ENCODE measurements at places on chromosomes 3 and 15.

- no peak for DNase-seq
Measured at GRCh38 chr3:183430325-183430957, 2.0 kb upstream of the MCF2L2 start.

DNA sequence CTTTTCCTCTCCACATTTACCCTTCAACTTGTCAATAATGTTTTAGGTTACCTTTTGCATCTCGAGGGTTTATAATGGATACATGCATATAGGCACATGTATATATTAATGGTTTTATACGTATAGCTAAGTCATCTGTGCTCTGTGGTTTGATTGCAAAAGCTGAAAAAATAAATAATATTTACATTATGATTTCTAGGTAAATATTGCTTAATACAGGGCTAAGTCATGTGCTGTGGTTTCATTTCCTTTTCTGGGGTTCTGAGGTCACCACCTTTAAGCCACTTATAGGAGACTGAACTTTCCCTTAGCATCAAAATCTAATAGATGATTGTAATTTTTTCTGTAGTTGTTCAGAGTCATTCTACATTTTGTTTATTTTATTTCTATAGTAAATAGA lies 33.1 kb downstream of the LPP start:
- no peak for DNase-seq

GRCh38 chr3:47741925-47742324 lies 39.8 kb downstream of the SMARCC1 start:
- DNase-seq: no peak

DNA sequence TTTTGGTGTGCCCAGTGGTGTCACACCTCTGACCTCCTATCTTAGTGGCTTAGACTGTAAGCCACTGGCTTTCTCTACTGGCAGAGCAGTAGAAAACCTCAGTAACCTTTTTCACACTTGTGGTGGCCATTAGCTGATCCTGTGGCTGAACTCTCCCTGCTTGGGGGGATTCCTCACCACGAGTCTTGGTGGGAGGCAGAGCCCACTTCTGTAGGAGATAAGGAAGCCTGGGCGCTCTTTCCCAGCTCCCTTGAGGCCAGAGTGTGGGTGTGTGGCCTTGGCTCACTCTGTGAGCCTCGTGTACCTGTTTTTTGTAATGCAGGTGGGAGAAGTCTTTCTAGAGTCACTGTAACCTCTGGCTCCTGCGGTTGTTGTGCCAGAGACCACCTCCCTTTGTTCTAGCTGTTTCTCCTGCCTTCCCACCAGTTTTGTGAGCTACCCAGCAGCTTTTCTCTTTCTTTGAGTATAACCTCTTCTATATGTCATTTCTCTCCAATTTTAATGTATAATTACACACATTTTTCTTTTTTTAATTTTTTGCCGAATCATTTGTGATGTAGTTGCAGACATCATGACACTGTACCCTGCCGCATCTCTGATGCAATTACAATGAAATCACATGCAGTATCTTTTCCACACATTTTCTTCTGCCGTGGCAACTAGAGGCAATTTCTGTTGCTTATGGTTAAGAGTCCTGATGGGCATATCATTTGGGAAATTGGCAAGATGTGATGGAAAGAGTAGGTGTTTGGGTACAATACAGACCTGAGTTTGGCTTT lies 13.8 kb downstream of the XCR1 start:
- DNase-seq: no peak

DNA sequence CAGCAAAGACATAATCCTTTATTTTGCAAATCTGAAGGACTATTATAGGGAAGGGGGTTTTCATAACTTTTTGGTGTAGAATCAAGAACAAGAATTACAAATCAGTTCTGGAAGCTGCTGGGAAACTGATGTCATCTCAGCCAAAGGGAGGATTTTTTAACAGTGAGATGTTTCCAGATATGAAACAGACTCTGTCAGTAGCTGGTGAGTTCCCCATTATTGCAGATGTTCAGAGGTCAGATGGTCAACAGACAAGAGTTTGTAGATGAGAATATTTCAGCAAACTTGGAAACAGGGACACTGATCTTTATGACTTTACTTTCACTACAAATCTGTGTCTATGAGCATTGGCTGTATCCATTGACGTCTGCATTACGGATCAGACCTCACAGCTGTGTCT lies 71.9 kb upstream of the LPP start:
- DNase-seq: no peak

DNA sequence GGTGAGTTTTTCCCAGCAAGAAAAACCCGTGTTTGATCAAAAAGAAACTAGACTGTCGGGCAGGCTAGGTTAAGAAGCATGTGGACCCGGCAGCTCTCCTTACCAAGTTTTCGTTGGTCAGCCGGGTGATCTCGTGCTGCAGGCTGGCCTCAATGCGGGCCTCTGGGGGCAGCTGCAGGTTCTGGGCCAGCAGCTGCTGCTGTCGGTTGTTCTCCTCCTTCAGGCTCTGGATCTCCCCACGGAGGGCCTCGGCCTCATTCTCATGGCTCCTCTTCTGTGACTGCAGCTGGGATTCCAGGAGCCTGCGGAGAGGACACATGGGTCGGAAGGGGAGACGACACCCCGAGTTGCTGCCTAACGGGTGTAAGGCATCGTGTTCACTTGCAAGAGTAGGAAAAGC lies 44.5 kb upstream of the MYO5C start:
- no peak for DNase-seq

DNA sequence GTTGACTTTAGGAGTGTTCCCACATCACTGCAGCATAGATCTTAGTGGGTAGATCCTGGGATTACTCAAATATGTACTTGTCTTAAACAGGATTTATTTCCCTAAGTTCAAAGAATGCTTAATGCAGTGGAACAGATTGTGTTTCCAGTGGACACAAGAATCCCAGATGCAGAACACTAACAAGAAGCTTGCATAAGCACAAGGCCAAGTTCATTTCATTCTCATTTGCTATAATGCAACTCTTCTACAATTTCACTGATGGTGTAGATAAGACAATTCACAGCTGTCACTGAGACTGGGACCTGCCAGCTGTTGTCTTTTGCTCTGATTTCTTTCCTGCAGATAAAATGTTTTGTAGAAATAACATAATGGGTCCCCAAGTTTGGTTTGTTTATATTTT lies 225.6 kb downstream of the NFKBIZ start:
- no peak for DNase-seq

DNA sequence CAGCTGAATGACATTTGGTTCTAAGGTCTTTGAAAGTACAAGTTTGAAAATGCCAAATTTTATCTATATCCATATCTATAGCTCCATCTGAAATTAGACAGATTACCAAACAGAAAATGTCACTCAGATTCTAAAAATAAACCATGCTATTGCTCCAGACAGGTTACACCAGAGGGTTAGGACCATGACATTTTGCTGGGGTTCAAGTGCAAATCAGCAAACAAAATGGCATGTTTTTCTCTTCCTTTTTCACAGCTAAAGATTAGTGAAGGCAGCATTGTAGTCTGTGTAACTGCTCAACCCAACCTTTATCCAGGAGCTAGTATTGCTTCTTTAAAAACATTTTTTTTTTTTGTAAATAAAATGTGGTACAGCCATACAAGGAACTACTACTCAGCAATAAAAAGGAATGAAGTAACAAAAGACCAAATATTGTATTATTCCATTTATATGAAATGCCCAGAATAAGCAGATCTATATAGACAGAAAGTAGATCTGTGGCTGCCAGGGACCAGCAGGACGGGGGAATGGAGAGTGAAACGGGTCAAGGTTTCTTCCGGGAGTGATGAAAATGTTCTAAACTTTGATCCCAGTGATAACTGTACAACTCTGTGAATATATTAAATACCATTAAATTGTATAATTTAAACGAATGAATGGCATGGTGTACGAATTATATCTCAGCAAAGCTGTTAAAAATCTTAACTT lies 18.2 kb downstream of the VGLL4 start:
- no peak for DNase-seq

DNA sequence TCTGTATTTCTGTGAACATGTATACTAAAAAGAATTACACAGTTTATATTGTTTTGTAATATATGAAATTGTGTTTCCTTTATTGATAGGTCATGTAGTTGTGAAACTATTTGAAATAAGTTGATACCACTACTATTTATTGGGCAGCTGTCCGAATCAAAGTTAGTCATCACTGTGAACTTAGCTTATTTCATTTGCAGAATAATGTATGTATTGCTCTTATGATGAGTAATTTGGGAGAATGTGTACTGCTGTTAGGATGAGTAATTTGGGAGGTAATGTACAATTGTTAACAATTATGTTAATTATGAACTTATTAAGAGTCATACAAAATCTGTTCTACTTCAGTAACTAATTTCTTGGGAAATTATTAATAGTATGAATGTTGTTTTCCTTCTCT lies 22.2 kb downstream of the FXR1 start:
- no peak for DNase-seq

GRCh38 chr3:10238345-10239183 lies 9.7 kb upstream of the TATDN2 start:
- no peak for DNase-seq

- DNase-seq: no peak
Measured at GRCh38 chr3:106386050-106386449, 517.2 kb upstream of the CBLB start.

DNA sequence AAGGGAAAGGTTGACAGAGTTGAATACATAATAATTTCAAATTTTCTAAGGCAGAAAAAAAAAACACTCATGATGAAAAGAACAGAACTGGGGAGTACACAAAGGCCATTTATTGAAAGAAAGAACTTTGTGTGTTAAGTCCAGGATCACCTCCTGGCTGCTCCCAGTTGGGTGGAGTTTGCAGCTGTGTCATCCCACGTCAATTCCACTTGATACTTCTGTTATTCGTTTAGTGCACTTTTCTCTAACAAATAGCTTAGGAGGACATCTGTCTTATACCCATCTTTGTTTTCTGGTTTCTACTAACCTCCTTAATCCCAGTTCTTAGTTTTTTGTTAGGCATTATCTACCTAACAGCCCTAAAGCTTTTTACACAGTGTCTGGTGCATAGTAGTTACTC lies 44.7 kb downstream of the SGO1 start:
- DNase-seq: no peak

DNA sequence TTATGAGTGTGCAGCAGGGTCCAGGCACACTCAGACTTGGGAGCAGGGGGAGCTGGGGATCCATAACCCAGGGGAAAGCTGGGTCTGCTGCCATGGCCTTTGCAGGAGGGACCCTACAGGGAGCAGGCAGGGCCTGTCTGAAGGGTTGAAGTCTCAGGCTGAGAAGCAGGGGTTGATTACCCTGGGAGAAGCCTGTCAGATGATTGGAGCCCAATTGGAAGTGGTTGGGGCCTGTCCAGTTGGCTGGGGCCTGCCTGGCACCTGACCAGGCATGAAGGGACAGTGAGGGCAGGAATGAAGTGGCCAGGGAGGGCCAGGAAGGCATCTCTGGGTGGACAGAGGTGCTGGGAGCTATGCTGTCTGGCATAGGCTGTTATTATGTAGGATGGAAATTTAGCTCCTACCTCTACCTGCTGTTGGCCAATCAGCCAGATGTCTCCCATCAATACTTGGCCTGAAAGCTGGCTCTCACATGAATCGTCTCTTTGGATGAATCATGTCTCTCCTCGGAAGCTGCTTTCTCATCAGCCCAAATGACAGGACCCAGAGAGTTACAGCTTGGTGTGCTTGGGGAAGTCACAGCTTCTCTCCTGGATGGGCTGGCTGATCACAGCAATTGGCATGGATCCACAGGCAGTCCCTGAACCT lies 27.4 kb upstream of the SLCO2A1 start:
- DNase-seq: no peak

DNA sequence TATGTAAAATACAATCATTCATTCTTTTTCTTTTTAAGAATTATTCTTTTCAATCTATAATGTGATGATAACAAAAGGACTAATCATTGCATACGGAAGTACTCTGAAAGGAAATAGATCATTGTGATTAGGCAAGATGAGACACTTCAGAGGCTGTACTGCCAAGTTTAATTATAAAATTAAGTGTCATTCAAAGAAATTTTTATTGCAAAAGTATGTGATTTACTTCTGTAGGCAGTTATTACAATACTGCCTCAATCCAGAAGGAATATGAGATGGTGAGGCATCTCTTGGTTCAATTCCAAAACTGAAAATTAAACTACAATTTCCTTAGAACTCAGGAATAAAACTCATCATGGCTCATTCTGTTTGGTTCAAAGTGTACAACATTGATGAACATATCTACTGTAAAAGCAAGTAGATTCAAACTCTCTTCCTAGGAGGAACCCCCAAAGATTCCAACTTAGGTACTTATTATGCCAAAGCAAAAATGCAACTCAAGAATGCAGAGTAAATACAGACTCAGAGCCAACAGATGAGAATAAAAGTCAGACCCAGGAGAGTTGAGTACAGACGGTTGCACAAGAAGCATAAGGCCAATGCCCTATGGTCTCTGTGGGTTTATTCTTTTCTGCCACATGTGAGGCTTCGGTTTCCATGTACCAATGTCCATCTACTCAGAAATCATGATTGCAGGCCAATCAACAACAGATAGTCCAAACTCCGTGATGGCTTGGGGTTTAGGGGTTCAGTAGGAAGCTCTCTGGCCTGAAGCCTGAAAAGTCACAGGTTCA lies 118.5 kb upstream of the WNT5A start:
- DNase-seq: no peak

- DNase-seq: peak; percentile 15
Measured at GRCh38 chr3:117885011-117885441, 1149.6 kb downstream of the IGSF11 start.

GRCh38 chr3:114973536-114973935 lies 173.6 kb downstream of the ZBTB20 start:
- no peak for DNase-seq

DNA sequence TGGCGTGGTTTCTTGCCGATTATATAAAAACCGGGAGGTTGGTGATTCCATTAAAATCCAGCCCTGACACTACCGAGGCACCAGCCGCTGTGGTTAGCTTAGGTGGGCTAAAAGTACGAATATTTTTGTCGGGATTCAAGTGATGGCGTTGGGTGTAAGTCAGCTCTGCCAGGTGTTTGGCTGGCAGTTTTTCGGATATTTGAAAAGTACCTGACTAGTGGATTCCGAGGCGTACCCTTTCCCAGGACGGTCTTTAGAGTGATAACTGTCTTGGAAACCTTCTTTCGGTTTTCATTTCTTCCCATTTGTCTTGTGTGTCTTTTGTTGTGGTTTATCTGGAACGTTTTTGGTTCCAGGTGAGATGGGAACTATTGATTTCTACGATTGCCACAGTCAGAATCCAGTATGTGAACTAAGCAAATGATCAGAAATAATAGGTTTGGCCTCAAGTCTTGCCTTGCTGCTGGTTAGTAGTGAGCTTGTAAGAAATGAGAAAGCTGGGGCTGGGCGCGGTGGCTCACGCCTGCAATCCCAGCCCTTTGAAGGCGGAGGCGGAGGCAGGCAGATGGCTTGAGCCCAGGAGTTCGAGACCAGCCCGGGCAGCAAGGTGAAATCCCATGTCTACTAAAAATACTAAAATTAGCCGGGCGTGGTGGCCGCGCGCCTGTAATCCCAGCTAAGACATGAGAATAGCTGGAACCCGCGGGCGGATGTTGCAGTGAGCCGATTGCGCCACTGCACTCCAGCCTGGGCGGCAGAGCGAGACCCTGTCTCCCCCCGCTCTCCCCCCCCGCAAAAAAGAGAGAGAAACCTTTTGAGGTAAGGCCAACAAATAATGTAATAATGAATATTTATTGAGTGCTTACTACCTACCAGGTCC lies 1.4 kb downstream of the FYTTD1 start:
- no peak for DNase-seq

- no peak for DNase-seq
Measured at GRCh38 chr15:79193103-79193502, 89.4 kb upstream of the ANKRD34C start.

GRCh38 chr15:55319537-55320237 lies 665 bp downstream of the PIGB start:
- no peak for DNase-seq

Data from NCI-H510A (cell line).